ENCODE measurements at places on chromosomes 3 and 15.

DNA sequence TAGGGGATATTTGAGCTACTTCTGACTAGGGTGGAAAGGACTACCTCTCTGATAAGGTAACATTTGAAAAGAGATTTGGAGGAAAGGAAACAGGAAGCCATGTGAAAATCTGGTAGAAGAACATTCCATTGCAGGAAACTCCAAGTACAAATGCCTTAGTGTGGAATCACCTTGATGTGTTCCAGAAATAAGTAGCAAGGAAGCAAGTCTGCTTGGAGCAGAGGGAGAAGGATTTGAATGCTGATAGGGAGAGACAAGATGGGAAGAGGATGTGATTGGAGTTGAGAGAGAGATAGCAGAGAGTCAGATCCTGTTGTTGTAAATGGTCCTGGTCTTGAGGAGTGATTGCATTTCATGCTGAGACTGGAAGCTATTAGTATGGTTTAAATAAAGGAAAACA, 335.1 kb upstream of the DCBLD2 start:
- no peak for DNase-seq

DNA sequence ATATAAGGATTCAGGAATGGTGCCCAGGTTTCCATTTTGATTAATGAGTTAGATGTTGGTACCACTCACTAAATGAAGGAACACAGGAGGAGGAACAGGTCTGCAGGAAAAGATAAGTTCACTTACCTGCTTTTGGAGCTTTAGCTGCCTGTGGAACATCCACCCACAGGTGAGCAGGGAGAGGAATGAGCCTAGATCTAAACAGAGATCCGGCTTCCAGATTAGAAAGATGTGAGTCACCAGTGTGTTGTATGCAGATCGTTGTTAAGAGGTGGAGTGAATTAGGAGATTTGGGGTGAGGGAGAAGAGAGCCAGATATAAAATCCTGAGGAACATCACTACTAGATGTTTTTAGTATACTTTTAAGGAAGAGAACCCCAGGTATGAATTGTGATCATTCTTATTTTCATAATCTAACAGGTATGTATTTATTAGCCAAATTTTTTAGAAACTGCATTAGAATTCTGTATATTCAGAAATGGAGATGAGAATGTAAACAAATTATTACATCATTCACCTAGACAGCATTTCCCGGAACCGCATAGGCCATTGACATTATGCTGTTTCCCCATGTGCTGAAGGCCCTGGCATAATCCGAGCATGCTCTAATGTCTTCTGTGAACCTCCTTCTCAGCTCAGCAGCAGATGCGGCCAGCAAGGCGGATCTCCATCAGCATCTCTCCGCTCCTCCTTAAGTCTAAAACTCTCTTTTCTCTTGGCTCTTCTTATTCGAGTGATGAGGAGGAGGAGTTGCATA, 118.2 kb downstream of the KLHL25 start:
- DNase-seq, result no peak

- DNase-seq, result no peak
Observed at GRCh38 chr3:100106094-100106493, 8.2 kb downstream of the FILIP1L start.

DNA sequence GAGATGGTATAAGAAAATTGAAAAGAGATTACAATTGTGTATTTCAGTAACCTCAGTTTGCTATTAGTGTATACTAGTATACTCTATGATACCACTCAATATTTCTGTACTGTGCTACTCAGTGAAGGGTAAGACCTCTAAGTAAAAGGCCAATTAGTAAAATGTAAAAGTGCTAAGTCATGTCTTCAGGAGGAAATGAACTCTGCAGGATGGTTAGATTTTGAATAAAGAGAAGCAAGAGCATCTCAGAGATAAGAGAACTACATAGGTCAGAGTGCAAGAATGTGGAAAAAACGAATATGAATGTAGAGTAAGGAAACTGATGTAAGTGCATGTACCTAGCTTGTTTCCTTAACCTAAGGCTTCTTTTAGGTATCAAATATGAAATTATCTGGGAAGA, 796.6 kb upstream of the GBE1 start:
- DNase-seq, result no peak

- no peak for DNase-seq
Observed at GRCh38 chr15:37789881-37790280, 144.6 kb upstream of the TMCO5A start.

- DNase-seq, result no peak
Observed at GRCh38 chr3:74210739-74211138, 403.7 kb downstream of the CNTN3 start.

DNA sequence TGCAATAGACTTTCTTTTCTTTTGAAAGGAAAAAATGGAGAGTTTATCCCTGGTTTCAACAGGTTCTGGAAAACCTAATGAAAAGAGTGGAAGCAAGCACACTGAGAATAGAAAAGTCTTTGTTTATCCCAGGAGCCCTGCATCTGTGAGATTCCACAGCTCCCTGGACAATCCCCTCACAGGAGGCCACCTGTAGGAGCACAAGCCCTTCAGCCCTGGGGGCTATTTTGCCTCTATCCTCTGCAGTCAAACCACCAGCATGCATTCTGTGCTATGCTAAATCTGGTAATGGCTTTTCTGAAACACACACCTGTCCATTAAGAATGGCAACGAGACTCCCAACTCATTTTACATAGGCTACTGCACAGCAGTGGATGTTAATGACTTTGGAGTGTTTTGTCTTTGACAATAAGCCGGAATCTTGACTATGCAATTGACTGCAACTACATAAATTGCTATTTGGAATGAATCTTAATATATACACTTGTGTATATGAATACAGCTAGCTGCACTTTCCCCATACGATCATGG, 369.4 kb downstream of the NR2F2 start:
- DNase-seq, result no peak

DNA sequence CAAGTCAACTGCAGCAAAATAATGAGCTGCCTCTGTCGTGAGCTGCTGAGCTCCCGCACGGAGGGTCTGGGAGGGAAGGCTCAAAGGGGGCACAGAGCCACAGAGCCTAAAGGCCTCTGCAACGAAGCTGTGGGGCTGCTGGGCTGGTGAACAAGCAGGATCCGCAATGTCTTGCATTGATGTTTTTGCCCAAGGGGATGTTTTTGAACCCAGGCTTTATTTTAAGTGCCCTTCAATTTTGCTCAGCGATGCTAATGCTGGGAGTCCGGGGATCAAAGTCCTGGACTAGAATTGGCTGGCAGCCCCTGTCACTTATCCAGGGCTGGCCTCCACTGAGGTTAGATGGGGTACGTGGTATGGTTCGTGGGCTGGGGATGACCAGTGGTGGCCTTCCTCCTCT, 240.0 kb downstream of the VPS13C start:
- DNase-seq, result no peak

DNA sequence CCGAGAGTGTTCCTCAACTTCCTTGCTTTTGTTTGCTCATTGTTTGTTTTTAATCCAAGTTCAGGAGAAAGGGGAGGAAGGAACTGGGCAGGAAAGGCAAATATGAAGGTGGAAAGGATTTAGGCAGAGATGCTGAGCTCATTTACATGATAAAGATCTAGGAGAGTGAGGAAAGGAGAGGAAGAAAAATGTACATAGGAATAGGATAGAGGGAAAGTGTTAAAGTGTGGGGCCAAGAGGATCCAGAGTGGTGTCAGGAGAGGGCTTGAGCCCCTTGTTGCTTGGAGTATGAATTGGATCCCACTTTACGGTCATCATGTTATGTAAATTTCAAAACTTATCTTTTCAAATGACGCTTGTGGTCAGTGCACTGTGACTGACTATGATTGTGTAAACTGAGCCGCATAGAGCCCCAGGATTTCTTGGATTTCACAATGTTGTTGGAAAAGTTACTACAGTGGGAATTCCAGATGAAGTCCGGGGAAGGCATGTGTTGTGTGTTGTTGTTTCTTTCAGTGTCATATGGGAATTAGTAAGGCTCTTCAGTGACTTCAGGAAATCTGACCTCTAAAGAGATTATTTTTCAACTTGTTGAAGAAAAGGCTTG, 15.0 kb upstream of the PLD1 start:
- no peak for DNase-seq

DNA sequence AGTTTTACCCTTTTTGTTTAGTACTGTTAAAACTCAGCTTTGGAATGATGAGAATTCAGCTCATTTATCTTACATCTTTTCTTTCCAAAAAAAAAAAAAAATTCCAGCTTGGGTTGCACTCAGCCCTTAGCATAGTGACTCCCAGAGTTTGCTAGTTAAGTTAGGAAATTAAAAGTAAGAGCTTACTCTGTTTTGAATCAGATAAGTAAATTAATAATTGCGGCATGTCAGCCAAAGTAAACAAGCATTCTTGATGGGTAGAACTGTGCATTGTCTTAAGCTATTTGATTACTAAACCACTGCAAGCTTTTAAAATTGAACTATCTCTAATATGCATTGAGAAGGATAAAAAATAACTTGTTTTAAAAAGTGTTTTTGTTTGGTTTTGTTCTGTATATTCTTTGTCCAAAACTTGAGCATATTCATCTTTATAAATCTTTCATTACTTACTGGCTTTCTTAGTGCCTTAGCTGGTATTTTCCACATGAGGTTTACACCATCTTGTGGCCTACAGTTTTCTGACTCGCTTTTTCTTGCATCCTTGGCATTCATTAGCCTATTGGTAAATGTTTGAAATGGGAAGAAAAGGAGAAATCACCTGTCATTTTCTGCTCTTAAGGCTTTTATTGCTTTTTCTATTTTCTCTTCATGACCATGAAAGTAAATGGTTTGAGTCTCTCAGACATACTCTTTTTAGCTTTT, 107.6 kb downstream of the FILIP1L start:
- DNase-seq, result no peak

DNA sequence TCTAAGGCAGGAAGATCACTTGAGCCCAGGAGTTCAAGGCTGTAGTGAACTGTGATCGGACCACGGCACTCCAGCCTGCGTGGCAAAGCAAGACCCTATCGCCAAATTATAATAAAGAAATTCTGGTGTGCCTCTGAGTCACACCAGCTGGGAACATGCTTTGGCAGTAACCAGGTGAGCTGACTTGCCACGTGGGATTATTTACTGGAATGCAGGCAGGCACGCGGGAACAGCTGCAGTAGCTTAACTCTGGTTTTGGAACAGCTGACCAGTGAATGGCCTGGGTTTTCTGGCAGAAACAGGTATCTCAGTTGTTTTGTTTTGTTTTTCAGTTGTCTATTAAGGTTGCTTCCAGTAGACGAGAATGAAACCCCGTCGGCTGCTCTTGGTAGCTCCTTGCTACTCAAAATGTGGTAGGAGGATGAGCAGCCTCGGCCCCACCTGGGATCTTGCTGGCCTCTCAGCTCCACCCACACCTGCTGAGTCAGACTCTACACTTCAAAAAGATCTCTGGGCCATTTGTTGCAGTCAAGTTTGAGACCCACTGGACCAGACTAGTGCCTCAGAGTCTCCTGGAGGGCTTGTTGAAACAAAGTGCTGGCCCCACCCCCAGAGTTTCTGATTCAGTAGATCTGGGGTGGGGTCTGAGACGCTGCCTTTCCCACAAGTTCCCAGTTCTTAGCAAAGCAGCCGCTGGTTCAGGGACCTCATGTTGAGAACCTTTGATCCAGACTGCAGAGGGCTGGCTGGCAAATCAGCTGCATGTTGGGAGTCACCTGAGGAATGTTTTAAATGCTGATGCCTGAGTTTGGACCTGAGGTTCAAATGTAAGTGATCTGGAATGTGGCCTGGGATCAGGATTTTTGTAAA, 26.6 kb downstream of the IDH2 start:
- DNase-seq, result peak; percentile 29

DNA sequence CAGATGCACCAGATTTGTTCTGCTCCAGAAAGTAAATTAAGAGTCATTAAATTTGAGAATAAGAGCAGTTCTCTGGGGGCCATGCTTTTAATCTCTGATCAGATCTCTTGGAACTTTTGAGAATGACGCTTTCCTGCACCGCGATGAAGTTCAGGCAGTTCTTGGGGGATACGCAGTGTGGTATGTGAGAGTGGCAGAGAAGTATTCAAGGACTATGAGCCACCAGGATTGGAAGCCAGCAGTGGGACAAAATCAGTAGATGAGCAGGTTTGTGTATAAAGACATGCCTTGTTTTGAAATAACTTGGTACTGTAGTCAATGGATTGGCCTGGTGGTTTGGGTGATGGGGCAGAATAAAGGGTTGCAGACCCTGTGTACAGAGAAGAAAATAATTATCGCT, 483.6 kb downstream of the ERC2 start:
- no peak for DNase-seq

DNA sequence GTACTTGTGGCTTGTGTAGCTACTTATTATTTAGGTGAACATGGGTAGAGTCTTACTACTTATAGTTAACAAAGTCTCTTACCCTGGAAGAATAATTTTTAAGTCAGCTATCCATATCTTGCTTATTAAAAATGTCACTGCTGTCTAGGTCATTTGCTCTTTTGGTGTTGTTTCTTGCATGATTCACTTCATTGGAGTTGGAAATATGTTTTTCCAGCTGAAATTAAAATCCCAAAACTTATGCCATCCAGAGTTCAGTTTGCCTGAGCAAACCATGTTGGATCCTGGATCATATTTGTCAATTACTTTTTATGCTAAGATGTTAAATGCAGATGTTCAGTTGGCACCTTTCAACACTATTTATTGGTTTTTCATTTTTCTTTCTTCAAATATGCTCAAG, 421.0 kb upstream of the RBMS3 start:
- no peak for DNase-seq

GRCh38 chr3:42013691-42014457, 52.0 kb upstream of the ULK4 start:
- DNase-seq, result no peak

DNA sequence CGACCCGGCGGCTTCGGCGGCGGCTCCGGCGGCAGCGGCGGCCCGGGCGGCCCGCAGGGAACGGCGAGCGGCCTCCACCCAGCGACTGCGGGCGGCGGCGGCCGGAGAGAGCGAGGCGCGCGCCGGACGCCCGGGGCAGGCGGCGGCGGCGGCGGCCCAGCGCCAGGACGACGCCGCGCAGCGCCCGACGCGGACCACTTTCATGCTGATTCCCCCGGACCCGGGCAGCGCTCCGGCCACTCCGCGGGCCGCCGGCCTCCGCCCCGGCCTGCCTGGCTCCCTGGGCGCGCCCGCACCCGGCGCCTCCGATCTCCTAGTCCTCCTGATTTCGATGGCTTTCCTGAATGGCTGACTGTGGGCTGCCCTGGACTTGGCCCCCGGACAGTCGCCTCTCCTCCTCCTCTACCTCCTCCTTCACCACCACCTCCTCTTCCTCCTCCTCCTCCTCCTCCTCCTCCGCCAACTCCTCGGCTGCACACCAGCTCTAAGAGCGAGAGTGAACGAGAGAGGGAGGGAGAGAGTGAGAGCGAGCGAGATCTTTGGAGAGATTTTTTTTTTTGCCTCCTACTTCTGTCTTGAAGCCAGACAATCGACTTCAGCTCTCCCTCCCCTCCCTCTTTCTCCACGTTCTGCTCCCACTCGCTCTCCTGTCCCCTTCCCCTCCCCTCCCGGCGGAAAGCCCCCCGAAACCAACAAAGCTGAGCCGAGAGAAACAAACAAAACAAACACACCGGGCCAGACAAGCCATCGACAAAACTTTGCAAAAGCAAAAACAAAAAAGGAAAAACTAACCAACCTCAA, 844 bp downstream of the NR2F2 start:
- no peak for DNase-seq

- DNase-seq, result no peak
Observed at GRCh38 chr15:85825719-85826118, 31.0 kb upstream of the KLHL25 start.

GRCh38 chr3:48446043-48446424, 503 bp upstream of the ATRIP start:
- no peak for DNase-seq

GRCh38 chr3:130671545-130672312, 74.9 kb downstream of the PIK3R4 start:
- no peak for DNase-seq
